CD4-positive, alpha-beta memory T cell (primary cell): ENCODE measurements at places on chromosomes 3 and 15. TPM values are rescaled to one million over a fixed set of nuclear protein-coding genes. Genes with fewer than 3 reads are reported as not detected.

DNA sequence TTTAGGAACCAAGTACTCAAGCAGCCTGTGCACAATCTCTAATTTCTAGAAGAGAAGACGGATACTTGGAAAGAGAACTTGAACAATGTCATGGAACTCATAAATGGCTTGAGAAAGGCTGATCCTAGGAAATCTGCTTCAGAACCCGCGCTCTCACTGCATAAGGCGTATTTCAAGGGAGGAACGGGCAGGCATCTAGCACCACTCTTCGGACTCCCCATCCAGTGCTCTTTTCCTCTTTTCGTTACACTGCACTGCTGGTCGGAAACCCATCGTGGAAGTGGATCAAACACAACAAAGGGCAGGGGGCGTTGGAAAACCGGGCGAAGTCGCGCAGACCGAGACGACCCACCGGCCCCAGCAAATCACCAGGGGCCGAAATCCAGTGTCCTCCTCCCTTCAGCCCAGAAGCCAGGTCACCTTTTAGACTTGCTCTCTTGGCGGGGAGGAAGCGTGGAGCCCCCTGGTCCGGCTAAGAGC is 539 bp upstream of the TLNRD1 start:
- H3K4me1 ChIP-seq, result peaks cover 42% of the 10 kb centered on the region
- peak overlapping the region; percentile 91 for H3K4me3 ChIP-seq
- H3K36me3 ChIP-seq, result peaks cover 7% of the 10 kb centered on the region
- H3K27ac ChIP-seq, result peak overlapping the region; percentile 95

DNA sequence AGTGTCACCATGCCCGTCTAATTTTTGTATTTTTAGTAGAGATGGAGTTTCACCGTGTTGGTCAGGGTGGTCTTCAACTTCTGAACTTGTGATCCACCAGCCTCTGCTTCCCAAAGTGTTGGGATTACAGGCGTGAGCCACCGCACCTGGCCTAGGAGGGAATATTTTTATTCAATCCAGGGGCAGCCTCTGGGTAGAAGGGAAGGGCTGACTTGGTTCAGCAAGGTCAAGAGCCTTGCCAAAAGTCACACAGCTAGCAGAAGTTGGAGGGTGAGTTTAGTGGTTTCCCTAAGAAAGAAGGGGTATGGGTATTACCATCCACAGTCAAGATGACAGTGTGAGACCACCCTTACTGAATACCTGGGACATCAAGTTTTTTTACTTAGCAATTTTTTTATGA is 4.9 kb upstream of the AEN start:
- H3K27ac ChIP-seq, result no peak overlapping the region
- no peak overlapping the region for H3K4me3 ChIP-seq
- no peak for DNase-seq
- H3K27me3 ChIP-seq, result no peaks in the 10 kb centered on the region
- H3K4me1 ChIP-seq, result peaks cover 5% of the 10 kb centered on the region

GRCh38 chr3:29512641-29513040 is 231.8 kb downstream of the RBMS3 start:
- H3K27ac ChIP-seq, result no peak overlapping the region
- H3K4me1 ChIP-seq, result no peaks in the 10 kb centered on the region
- no peaks in the 10 kb centered on the region for H3K36me3 ChIP-seq
- H3K4me3 ChIP-seq, result no peak overlapping the region
- DNase-seq, result no peak
- no peaks in the 10 kb centered on the region for H3K27me3 ChIP-seq

- no peaks in the 10 kb centered on the region for H3K27me3 ChIP-seq
- H3K4me3 ChIP-seq, result no peak overlapping the region
- H3K4me1 ChIP-seq, result peaks cover 7% of the 10 kb centered on the region
- H3K27ac ChIP-seq, result no peak overlapping the region
Measured at GRCh38 chr3:52939600-52939999, 42.3 kb upstream of the STIMATE start.

GRCh38 chr3:14884665-14885064 is 62.7 kb upstream of the NR2C2 start:
- no peaks in the 10 kb centered on the region for H3K36me3 ChIP-seq
- H3K27ac ChIP-seq, result peak overlapping the region; percentile 0
- H3K27me3 ChIP-seq, result no peaks in the 10 kb centered on the region
- peaks cover 68% of the 10 kb centered on the region for H3K4me1 ChIP-seq
- H3K4me3 ChIP-seq, result peak overlapping the region; percentile 13

DNA sequence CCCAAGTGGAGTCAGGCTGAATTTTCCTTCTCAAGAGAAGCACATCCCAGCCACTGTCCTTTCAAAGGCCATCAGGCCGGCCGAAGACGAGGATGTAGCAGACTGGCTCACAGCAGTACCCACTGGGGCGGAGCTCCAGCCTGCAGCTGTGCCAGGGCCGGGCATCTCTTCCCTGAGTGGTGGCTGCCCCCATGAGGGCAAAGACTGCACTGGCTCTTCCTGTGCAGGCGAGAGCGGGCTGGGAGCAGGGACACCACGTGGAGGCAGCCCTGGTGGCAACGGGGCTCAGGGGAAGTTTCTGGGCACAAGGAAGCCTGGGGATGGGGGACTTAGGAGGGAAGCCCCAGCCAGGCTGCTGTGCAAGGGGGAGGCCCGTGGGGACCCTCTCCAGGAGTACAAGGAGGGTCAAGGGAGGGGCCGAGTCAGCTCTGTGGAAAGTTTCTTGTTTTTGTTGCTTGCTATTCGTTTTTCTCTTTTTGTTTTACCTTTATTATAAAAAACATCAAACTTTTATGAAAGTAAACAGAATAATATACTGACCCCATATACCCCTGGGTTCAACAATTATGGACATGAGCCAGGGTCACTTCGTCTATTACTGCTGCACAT is 66.1 kb downstream of the RPN1 start:
- H3K36me3 ChIP-seq, result no peaks in the 10 kb centered on the region
- no peak for DNase-seq
- no peak overlapping the region for H3K4me3 ChIP-seq
- no peaks in the 10 kb centered on the region for H3K4me1 ChIP-seq

GRCh38 chr3:77338195-77338594 is 298.3 kb downstream of the ROBO2 start:
- no peak for DNase-seq
- H3K4me3 ChIP-seq, result no peak overlapping the region

GRCh38 chr3:12766541-12766940 is 7.5 kb upstream of the TMEM40 start:
- no peak overlapping the region for H3K4me3 ChIP-seq
- H3K36me3 ChIP-seq, result no peaks in the 10 kb centered on the region
- H3K27ac ChIP-seq, result no peak overlapping the region
- no peaks in the 10 kb centered on the region for H3K4me1 ChIP-seq

DNA sequence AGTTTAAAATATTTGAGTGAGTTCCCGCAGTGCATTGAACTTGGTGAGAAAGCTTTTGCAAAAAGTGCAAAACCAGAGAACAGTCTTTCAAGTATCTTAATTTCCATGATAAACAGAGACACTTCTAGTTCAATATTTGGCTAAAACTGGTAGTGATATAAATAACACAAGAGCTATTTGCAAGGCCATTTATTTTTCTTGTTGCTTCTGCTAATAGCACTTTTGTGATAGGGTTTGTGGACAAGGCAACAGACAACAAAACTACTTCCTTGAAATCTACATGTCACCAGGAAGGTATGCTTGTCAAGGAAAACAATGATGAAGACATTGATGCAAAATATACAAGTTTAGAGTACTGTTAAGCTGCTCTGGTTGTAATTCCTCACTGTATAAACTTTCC is 1225.1 kb downstream of the OTOL1 start:
- no peaks in the 10 kb centered on the region for H3K4me1 ChIP-seq
- no peak overlapping the region for H3K27ac ChIP-seq
- DNase-seq, result no peak
- H3K27me3 ChIP-seq, result no peaks in the 10 kb centered on the region

DNA sequence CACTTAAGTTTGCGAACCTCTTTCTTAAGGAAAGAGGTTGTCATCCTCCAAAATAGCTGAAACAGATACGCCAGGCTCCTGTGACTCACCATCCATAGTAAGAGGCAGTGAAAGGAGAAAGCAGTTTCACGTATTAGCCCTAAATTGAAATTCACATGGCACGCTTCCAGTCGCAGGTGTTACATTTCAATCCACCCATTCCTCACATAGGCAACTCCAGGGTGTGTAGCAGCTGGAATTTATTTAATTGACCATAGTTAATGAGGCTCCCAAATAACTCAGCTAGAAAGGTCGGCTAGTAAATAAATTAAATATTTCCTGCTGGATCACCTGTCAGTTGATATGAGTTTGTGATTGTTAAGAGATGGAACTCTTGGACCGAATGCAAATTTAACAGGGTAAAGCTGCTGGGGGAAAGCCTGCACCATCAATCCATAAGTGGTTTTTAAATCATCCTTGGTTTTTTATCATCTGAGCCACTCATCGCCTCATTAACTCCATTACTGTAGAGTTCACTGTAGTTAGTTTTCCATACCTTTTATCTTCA is 19.6 kb downstream of the NSUN3 start:
- no peaks in the 10 kb centered on the region for H3K36me3 ChIP-seq
- no peak for DNase-seq
- peaks cover 26% of the 10 kb centered on the region for H3K4me1 ChIP-seq
- no peak overlapping the region for H3K4me3 ChIP-seq

GRCh38 chr3:40719660-40720287 is 195.0 kb downstream of the ZNF621 start:
- H3K27me3 ChIP-seq, result no peaks in the 10 kb centered on the region
- no peaks in the 10 kb centered on the region for H3K4me1 ChIP-seq
- H3K27ac ChIP-seq, result no peak overlapping the region
- no peak overlapping the region for H3K4me3 ChIP-seq
- no peaks in the 10 kb centered on the region for H3K36me3 ChIP-seq
- DNase-seq, result no peak

GRCh38 chr15:78329625-78330024 is 10.5 kb upstream of the CRABP1 start:
- no peaks in the 10 kb centered on the region for H3K4me1 ChIP-seq
- H3K4me3 ChIP-seq, result no peak overlapping the region
- no peak overlapping the region for H3K27ac ChIP-seq
- H3K36me3 ChIP-seq, result no peaks in the 10 kb centered on the region
- no peak for DNase-seq
- no peaks in the 10 kb centered on the region for H3K27me3 ChIP-seq

GRCh38 chr3:104856741-104857140 is 510.0 kb upstream of the ALCAM start:
- H3K36me3 ChIP-seq, result no peaks in the 10 kb centered on the region
- H3K27ac ChIP-seq, result no peak overlapping the region
- no peak overlapping the region for H3K4me3 ChIP-seq
- H3K4me1 ChIP-seq, result no peaks in the 10 kb centered on the region

DNA sequence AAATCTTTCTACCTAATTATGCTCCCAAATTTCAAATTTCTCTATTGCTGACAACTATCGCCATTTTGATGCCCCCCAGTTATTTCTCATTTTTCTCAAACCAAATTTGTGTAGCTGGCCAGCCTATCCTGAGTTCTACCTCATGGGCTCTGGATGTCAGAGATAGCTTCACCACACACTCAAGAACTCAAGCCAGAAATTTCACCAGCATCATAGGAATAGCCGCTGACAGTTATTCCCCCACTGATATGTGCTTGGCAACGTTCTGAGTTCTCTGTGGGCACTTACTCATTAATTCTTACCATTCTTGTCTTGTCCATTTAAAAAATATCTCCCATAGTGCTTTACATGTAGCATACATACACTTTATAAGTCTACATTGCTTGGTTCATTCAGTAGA is 264.7 kb downstream of the FHIT start:
- no peak overlapping the region for H3K4me3 ChIP-seq
- no peaks in the 10 kb centered on the region for H3K4me1 ChIP-seq
- no peaks in the 10 kb centered on the region for H3K27me3 ChIP-seq
- no peaks in the 10 kb centered on the region for H3K36me3 ChIP-seq
- DNase-seq, result no peak
- H3K27ac ChIP-seq, result no peak overlapping the region

DNA sequence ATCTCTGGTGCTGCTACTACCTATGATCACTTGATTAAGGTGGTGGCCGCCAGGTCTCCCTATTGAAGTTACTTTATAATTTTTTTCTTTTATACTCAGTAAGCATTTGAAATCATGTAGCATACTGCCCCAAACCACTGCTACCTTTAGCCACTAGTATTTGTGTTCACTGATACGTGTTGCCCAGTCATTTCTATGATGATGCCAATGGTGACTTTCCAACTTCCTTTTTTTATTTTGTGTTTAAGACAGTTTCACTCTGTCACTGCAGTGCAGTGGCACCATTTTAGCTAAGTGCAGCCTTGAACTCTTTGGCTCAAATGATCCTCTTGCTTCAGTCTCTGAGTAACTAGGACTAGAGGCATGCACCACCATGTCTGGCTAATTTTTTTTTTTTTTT is 598.2 kb downstream of the NAALADL2 start:
- DNase-seq, result no peak
- no peaks in the 10 kb centered on the region for H3K36me3 ChIP-seq
- H3K27ac ChIP-seq, result no peak overlapping the region
- H3K4me1 ChIP-seq, result no peaks in the 10 kb centered on the region
- H3K27me3 ChIP-seq, result no peaks in the 10 kb centered on the region

- no peak overlapping the region for H3K4me3 ChIP-seq
- H3K4me1 ChIP-seq, result no peaks in the 10 kb centered on the region
- no peaks in the 10 kb centered on the region for H3K36me3 ChIP-seq
- no peak overlapping the region for H3K27ac ChIP-seq
Measured at GRCh38 chr3:53506110-53506762, 11.8 kb downstream of the CACNA1D start.

DNA sequence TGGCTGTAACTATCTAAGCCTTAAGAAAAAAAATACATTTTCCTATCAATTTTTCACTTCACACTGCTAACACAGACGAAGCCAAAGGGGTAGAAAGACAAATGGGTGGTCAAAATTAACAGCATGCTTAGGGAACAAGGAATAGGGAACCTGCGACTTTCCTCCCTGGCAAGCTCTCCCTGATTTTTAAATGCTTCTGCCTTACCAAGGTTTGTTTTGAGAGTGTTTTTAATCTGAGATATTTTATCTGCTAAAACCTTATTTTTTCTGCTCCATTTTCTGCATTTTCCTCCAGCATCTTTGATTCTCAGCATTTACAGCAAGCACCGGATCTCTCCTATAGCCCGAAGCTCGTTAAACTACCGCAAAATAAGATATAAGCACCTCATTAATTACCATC is 214.4 kb downstream of the RORA start:
- DNase-seq, result no peak
- H3K27ac ChIP-seq, result no peak overlapping the region
- H3K36me3 ChIP-seq, result no peaks in the 10 kb centered on the region
- no peaks in the 10 kb centered on the region for H3K4me1 ChIP-seq
- no peaks in the 10 kb centered on the region for H3K27me3 ChIP-seq

- H3K4me1 ChIP-seq, result no peaks in the 10 kb centered on the region
- DNase-seq, result no peak
- no peaks in the 10 kb centered on the region for H3K27me3 ChIP-seq
- no peaks in the 10 kb centered on the region for H3K36me3 ChIP-seq
- no peak overlapping the region for H3K27ac ChIP-seq
- H3K4me3 ChIP-seq, result no peak overlapping the region
Measured at GRCh38 chr3:359672-360071, 163.1 kb downstream of the CHL1 start.

- H3K4me3 ChIP-seq, result no peak overlapping the region
- H3K4me1 ChIP-seq, result no peaks in the 10 kb centered on the region
- H3K36me3 ChIP-seq, result no peaks in the 10 kb centered on the region
Measured at GRCh38 chr3:145094355-145094941, 1066.5 kb downstream of the PLOD2 start.

SLC24A5 gene
- not detected for total RNA-seq

CD80 gene
- total RNA-seq, result 0.44 TPM

PTH1R gene
- total RNA-seq, result not detected
